ENCODE measurements at places on chromosomes 4 and X. TPM values are rescaled to one million over a fixed set of nuclear protein-coding genes. Genes with fewer than 3 reads are reported as not detected.
A peak's percentile ranks its signal among the peaks of the same experiment; 100 is the strongest.

The CSAG3 gene
- total RNA-seq, result 7.4 TPM

The FAM13A gene
- total RNA-seq, result 51.2 TPM

DNA sequence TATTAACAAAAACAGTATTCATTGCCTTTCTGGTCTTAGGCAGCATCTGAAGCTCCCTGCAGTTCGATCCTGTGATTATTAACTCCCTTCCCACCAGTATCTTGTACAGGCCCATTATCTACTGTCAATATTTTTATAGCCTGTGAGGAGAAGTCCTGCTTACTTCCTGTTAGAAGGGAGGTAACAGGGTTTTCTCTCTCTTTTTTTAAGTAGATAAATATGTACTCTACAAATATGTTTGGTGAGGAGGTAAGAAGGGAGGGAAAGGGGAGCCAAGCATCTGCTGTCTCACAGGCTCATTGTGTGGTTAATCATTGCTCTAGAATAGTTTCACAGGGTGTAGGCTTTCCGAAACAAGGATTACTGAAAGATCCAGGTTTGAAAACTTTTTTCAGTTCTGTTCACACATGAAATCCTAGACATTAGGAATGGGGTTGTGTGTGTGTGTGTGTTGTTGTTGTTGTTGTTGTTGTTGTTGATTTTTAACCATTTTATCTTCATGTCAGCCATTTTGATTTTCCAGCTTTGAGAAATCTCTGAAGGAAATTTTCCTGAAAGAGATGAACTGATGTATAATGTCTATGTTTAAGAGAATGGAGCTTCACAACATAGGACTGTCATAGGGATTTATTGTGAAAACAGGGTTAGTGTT, 14.2 kb downstream of the ATOH1 start:
- peaks cover 13% of the 10 kb centered on the region for H3K27me3 ChIP-seq
- H3K4me1 ChIP-seq, result no peaks in the 10 kb centered on the region
- H3K27ac ChIP-seq, result no peak overlapping the region
- no peak for DNase-seq

GRCh38 chr4:6248394-6248793, 21.3 kb upstream of the WFS1 start:
- no peak overlapping the region for H3K27ac ChIP-seq
- DNase-seq, result no peak
- peaks cover 1% of the 10 kb centered on the region for H3K4me1 ChIP-seq
- H3K36me3 ChIP-seq, result peaks cover 12% of the 10 kb centered on the region

DNA sequence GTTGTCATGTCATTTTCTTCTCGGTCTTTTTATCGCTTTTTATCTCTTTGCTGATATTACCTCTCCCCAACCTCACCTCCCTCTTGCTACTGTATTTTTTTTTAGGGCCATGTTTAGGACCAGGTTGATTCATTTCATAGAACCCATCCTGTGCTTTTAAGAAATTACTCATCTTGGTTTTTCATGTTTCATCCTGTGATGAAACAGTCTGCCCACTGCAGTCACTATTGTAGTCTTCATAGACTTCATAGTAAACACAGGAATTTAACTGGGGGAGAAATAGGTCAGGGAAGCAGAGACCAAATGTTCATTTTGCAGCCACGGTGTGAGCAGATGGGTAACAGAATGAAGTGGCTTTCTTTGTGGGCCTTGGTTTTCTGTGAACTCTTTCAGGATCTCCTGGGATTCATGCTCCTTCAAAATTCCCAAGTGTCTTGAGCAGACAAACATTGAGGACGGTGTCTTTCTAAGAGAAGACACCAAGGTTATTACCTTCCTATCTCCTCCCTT, 161.8 kb downstream of the NAA11 start:
- peak overlapping the region; percentile 96 for H3K27ac ChIP-seq
- peak overlapping the region; percentile 73 for H3K4me3 ChIP-seq
- peaks cover 30% of the 10 kb centered on the region for H3K4me1 ChIP-seq
- peaks cover 9% of the 10 kb centered on the region for H3K36me3 ChIP-seq
- H3K27me3 ChIP-seq, result peaks cover 3% of the 10 kb centered on the region

- H3K27ac ChIP-seq, result no peak overlapping the region
- H3K4me3 ChIP-seq, result no peak overlapping the region
- no peaks in the 10 kb centered on the region for H3K27me3 ChIP-seq
Measured at GRCh38 chr4:38831653-38832052, 25.0 kb downstream of the TLR6 start.

DNA sequence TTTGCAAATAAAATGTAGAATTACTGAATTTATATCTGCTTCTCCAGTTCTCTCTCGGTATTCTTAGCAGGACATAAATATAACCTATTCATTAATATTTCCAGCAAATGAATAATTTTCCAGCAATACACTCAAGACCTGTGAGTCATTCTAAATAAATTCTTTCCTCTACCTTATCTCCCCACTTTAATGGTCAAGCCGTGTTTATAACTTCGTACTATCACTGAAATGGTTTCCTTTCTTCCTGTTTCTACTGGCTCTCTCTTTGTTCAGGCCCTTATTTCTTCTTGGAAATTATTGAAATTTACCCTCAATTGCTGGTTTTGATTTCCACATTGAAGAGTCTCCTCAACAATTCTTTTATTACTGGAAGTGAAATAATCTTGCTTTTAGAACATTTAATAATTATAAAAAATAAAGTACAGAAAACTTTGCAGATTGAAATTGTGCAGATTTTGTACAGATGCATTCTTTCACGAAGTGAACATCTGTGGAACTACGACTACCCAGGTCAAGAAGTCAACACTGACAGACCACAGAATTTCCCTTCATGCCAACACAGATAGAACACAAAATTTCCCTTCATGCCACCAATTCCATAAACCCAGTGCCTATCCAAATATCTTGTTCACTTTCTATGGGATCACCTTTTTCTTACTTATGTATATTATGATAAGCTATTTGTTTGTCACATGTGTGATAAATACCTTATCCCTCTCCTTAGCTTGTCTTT, 205.7 kb downstream of the FAT4 start:
- H3K4me3 ChIP-seq, result no peak overlapping the region
- H3K27ac ChIP-seq, result no peak overlapping the region
- H3K27me3 ChIP-seq, result no peaks in the 10 kb centered on the region
- no peak for DNase-seq
- no peaks in the 10 kb centered on the region for H3K36me3 ChIP-seq

GRCh38 chrX:31981546-31982062, 909.8 kb upstream of the FTHL17 start:
- no peaks in the 10 kb centered on the region for H3K36me3 ChIP-seq
- no peak overlapping the region for H3K27ac ChIP-seq
- DNase-seq, result no peak
- H3K27me3 ChIP-seq, result no peaks in the 10 kb centered on the region

DNA sequence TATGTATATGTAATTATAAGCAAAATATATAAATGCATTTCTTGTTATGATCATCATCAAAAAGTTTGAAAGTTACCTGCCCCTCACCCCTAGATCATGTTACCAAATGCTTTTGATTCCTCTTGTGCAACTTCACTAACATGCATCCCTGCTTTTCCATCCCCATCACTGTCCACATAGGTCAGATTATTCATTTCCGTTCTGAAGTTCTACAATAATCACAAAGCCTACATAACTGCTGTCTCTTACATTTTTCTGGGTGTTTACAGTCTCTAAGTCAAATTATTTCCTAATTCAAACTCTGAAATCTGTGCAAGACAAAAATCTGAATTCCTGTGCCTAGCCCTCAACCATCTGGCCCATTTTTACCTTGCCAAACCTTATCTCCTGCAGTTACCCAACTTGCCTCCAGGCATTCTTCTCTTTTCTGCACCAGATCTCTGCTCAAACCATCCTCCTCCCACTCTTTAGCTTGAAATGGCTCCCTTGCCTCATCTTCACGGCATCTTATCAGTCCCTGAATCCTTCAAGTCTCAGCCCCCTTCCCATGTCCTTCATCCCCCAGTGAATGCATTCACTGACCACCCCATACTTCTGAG, 42.4 kb upstream of the SLC39A8 start:
- DNase-seq, result no peak
- no peak overlapping the region for H3K4me3 ChIP-seq
- no peak overlapping the region for H3K27ac ChIP-seq
- no peaks in the 10 kb centered on the region for H3K27me3 ChIP-seq

- H3K4me3 ChIP-seq, result no peak overlapping the region
- H3K36me3 ChIP-seq, result no peaks in the 10 kb centered on the region
- no peaks in the 10 kb centered on the region for H3K4me1 ChIP-seq
- no peak overlapping the region for H3K27ac ChIP-seq
Measured at GRCh38 chrX:154381271-154381670, 2.2 kb downstream of the EMD start.

GRCh38 chr4:30208731-30209435, 511.3 kb upstream of the PCDH7 start:
- no peak overlapping the region for H3K27ac ChIP-seq
- H3K4me3 ChIP-seq, result no peak overlapping the region
- peaks cover 6% of the 10 kb centered on the region for H3K4me1 ChIP-seq
- H3K27me3 ChIP-seq, result no peaks in the 10 kb centered on the region
- DNase-seq, result no peak
- peaks cover 1% of the 10 kb centered on the region for H3K36me3 ChIP-seq

DNA sequence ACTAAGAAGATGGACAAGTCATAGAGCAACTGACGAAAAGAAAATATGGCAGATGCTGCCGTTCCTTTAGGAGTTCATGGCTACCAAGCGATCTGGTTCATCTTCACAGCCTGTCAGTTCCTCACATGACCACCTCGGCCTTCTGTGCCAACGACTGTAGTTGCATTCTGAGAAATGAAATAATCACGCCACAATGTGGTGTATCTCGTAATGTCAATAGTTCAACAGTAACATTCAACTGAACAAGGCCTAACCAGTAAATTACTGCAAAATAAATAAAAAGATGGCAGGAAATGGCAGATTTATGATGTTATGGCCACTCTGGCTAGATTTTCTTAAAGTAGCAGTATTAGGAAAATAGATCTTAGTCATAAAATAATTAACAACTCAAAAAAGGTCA, 4.4 kb downstream of the GPRIN3 start:
- peaks cover 18% of the 10 kb centered on the region for H3K27me3 ChIP-seq
- no peak for DNase-seq
- peak overlapping the region; percentile 81 for H3K4me3 ChIP-seq
- H3K36me3 ChIP-seq, result peaks cover 5% of the 10 kb centered on the region
- H3K4me1 ChIP-seq, result peaks cover 44% of the 10 kb centered on the region
- H3K27ac ChIP-seq, result peak overlapping the region; percentile 87

All from glutamatergic neuron (in vitro differentiated cells).